ENCODE measurements at places on chromosomes 1 and 21. TPM values are rescaled to one million over a fixed set of nuclear protein-coding genes. Genes with fewer than 3 reads are reported as not detected.

DNA sequence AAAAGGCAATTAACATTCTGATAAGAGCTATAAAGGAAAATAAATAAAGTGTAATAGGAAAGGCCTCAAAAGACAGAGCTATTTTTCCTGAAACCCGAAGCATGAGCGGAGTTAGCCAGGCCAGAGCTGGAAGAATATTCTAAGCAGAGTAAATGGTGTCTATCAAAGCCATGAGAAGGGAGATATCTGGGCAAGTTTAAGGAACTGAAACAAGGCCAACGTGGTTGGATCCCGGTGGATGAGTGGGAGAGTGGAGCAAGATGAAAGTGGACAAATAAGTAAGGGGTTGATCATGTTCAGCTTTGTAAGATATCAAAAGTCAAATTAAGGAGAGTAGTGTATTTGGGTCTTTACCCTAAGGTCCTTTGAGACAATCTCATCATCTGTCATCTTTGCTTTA lies 234.0 kb downstream of the TM2D1 start:
- H3K27ac ChIP-seq, result no peak overlapping the region
- H3K4me3 ChIP-seq, result no peak overlapping the region
- H3K36me3 ChIP-seq, result no peaks in the 10 kb centered on the region
- no peaks in the 10 kb centered on the region for H3K27me3 ChIP-seq
- no peaks in the 10 kb centered on the region for H3K4me1 ChIP-seq

DNA sequence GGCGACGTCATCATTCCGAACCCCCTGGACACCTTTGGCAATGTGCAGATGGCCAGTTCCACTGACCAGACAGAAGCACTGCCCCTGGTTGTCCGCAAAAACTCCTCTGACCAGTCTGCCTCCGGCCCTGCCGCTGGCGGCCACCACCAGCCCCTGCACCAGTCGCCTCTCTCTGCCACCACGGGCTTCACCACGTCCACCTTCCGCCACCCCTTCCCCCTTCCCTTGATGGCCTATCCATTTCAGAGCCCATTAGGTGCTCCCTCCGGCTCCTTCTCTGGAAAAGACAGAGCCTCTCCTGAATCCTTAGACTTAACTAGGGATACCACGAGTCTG lies 10.0 kb downstream of the PROX1 start:
- no peaks in the 10 kb centered on the region for H3K27me3 ChIP-seq
- peaks cover 7% of the 10 kb centered on the region for H3K4me1 ChIP-seq
- no peak for DNase-seq
- H3K36me3 ChIP-seq, result peaks cover 2% of the 10 kb centered on the region

GRCh38 chr1:226029568-226030225 lies 30.6 kb upstream of the SDE2 start:
- H3K4me3 ChIP-seq, result no peak overlapping the region
- no peak for DNase-seq
- H3K27ac ChIP-seq, result no peak overlapping the region
- H3K27me3 ChIP-seq, result no peaks in the 10 kb centered on the region
- H3K4me1 ChIP-seq, result peaks cover 3% of the 10 kb centered on the region

The USP21 gene
- 34.9 TPM for polyA plus RNA-seq

DNA sequence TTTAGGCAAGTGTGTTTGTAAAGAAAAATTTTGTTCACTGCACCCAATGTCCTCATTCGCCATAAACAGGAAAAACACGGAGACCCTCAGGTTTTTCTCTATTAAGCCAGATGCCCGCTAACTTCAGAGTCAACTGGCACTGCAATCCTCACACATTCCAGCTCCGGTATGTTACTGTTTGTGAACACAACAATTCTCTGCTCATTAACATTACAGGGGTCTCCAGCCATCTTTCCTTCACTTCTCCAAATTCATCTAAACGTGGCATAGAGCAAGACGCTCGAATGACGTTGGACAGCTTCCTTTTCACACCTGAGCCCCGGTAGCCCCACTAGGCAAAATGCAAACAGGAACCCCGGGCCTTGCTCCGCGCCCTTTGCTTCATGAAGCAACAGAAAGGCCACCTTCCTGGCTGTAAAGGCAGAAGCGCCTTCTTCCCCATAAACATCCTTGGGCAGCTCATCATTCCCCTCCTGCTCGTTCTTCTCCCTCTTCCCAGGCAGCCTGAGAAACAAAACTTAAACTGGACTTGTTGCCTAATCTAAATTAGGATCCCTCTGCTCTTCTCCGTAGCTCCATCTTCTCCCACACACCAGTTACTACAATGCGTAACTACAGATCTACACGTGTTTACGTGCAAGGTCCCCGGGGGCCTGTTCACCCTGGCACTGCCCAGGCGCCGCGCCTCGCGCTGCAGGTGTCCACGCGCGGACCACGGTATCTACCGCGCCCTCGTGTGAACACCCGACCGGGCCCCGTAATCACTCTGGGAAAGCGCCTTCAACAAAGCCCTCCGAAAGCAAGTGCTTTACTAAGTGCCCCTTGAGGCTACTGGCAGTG lies 1.2 kb downstream of the LBR start:
- peak; percentile 50 for DNase-seq
- peak overlapping the region; percentile 79 for H3K4me3 ChIP-seq
- H3K36me3 ChIP-seq, result no peaks in the 10 kb centered on the region
- H3K4me1 ChIP-seq, result peaks cover 53% of the 10 kb centered on the region
- no peaks in the 10 kb centered on the region for H3K27me3 ChIP-seq

DNA sequence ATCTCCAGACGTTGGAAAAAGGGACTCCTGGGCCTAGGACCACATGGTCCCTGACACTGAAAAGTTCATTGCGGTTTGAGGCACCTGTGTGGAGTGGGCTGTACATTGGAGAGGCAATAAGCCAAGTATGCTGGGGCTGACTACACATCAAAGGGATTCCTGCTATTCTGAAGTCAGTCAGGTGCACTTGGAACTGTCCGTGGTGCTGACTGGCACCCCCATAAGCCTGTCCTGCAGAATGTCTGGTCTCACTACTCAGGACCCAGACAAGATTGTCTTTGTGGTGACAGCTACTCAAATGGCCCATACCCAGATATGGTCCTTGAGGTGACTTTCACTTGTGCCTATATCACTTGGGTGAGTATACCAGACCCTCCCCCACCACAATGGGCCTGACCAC lies 150.6 kb downstream of the RWDD3 start:
- no peaks in the 10 kb centered on the region for H3K36me3 ChIP-seq
- DNase-seq, result peak; percentile 9
- no peaks in the 10 kb centered on the region for H3K4me1 ChIP-seq
- H3K27me3 ChIP-seq, result no peaks in the 10 kb centered on the region
- no peak overlapping the region for H3K27ac ChIP-seq
